Activated T-cell treated with anti-CD3 and anti-CD28 coated beads for 24 hours (primary cell): ENCODE measurements at places on chromosomes 3 and 15.

DNA sequence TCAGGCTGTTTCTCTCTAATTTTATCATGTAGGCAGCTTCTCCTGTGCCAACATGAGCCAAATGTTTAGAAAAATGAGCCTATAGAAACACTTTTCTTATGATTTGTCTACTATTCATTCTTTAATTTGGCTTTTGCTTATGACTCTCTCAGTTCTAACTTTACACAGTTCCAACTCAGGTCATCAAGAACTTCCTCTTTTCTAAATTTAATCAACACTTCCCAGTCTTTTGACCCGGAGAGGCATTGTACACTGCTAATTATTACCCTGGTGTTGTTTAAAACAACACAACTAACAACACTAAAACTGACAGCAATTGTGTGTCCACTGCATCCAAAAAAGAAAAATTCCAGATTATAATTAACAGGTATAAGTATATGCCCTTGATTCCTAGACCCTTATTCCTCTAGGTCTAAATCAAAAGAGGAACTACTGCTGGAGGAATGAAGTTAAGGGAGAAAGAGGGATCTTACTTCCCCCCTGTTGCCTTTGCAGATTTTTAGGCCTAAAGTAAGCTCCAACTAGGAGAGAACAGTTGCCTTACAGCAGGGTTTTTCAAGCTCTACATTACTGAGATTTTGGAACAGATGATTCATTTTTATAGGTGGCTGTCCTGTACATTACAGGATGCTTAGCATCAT lies 332.2 kb upstream of the GOLIM4 start:
- no peak for DNase-seq

DNA sequence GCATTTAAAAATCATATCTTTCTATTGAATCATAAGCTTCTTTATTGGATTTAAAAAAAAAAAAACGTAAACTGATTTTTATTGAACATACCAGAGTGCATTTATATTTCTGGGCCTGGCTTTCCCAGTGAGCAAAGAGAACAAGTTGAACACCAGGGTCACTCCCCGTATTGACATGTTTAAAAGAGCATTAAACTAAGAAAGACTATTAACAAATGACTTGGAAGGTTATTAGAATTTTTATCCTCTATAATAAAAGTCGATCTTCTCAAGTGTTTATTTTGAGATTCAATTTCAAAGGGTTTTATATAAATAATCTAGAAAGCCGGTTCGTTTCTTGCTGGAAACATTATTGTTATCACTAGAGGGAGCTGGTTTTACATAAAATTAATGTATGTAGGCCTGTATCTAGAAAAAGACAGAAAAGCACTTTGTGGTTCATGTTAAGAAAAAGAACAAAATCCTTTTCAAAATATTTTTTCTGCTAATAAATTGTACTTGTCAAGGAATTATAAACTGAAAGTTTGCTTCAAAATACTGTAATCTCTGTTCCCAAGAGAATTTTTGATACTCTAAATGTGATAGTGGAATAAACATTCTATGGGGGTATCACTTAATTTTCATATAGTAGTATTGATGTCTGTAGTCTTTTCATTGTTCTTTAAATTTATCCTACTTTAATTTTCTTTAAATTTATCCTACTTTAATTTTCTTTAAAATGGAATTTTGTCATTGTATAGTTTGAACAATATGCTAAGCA lies 321.8 kb upstream of the MME start:
- DNase-seq: no peak

GRCh38 chr3:14847613-14848541 lies 29.1 kb downstream of the FGD5 start:
- no peak for DNase-seq

DNA sequence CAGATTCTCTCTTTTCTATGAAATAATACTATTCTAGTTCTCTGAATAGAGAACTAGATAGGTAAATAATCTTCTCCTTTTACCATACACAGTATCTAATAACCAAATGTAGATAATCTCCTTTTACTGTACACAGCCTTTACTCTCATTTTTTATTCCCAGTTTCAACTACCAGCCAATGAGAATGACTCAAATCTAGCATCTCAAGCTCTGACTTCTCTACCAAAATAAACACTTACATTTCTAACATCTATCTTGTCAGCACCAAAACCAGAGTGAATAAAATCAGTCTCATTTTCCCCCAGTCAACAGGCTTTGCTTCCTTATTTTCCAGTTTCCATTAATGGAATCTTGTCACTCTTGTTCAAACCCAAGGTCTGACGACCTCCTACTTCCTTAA lies 36.9 kb downstream of the LRRFIP2 start:
- no peak for DNase-seq

- DNase-seq: no peak
Observed at GRCh38 chr3:147403511-147403910, 2.8 kb downstream of the ZIC4 start.

DNA sequence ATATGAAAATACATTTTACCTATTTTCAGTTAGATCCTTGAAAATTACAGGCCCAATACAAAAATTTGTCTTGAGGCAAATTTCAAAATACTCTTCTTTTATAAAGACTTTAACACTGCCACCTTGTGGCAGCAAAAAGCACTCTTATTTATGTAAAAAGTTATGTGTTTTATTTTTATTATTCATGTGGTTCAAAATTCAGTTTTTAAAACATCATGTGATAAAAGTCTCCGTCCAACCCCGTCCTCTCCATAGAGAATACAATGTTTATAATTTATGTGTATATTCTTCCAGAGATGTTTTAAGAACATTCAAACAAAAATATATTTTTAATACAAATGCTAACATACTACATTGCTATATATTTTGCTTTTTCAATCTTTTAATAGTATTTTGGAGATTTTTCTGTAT lies 36.9 kb upstream of the TRIM59 start:
- DNase-seq: no peak

GRCh38 chr3:23747841-23748240 lies 57.9 kb upstream of the UBE2E1 start:
- DNase-seq: no peak

GRCh38 chr15:92910451-92910850 lies 10.3 kb downstream of the CHD2 start:
- no peak for DNase-seq

DNA sequence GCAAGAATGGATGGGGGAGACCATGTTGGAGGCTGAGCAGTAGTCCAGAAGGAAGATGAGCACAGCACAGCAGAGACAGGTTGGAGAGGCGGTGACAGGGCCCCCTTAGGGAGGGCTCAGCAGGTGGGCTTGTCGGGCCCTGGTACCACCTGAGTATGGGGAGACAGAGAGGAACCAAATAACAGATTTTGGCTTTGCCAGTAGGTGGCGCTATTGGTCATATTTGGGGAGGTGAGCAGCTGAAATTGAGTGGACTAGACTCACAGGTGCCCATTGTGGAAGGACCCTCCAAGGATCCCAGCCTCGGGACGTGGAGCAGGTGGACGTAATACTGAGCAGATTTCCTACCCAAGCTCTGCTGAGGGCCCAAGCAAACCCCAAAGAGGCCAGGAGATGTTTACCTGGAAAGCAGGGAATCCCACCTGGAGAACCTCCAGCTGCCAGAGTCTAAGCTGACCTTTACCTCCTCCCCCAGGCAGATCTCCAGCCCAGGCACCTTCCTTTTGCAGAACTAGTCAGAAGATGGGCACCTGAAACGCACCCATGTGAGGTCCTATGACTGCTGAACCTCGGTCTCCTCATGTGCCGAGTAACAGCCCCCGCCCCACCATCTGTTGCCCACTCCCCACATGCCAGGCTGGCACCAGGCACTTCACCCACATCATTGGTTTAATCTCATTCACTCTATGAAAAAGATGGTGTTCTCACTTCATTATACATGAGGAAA lies 24.6 kb upstream of the CORO2B start:
- peak; percentile 44 for DNase-seq

- no peak for DNase-seq
Observed at GRCh38 chr3:50250514-50250913, 14.5 kb downstream of the GNAI2 start.

DNA sequence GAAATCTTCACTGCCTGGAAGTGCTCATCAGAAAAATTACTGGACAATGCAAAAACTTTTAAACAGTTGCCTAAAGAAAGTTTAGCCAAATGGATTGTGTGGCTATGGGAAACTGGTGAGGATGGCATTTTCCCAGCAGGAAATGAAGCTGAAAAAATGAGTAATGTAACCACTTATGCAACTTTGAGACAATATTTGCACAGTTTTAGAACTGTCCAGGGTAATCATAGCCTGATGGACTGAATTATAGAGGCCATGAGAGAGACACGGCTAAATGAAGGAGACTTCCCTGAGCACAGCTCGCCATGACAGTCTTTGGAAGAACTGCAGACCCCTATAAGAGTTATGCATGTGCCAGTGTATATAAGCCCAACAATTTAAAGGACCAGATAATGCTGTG lies 881.5 kb downstream of the VGLL3 start:
- no peak for DNase-seq

- peak; percentile 37 for DNase-seq
Observed at GRCh38 chr3:59502806-59503205, 453.0 kb upstream of the CFAP20DC start.

DNA sequence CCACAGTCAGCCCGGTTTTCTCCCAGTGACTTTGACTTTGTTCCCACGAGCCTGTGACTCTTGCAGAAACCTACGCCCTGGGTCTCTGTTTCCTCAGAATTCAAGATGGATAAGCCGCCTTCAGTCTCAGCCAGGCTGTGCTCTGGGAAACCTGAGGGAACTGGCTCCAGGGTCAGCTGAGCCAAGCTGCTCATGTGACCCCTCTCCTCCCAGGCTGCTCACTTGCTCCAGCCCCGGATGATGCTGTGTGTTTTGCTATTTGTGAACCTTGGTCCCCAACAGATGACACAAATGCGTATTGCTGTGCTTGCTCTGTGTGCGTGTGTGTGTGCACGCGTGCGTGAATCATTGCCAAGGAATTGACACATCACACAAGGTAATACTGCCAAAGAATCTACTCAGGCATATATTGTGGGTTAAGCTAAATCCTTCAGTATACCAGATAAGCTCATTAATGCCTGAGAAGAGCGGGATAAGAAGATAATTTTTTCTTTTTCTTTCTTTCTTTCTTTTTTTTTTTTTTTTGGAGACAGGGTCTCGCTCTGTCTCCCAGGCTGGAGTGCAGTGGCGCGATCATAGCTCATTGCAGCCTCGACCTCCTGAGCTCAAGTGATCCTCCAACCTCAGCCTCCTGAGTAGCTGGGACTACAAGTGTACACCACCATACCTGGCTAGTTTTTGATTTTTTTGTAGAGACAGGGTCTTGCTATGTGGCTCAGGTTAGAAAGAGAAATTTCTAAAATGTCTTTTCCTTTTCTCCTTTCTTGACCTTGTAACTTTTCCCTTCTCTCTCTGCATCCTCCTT lies 29.2 kb upstream of the UMPS start:
- DNase-seq: no peak

GRCh38 chr3:81170298-81170697 lies 591.1 kb downstream of the GBE1 start:
- DNase-seq: no peak

DNA sequence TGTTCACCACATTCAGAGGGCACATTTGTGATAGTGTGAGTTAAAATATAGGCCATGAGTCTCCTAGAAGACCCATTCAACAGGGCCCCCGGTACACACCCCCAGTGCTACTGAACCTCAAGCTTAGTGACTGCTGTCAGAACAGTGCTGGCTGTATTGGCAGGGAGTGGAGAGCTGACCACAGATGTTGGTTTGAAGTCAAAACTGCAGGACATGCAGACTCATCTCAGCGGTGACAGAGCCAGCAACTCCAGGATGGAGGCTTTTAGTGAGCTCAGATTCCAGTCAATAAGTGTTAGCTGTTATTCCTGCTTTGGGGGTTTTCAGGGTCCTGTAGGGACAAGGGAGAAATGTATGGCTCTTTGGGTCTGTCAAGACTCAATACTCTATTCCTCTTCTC lies 29.1 kb downstream of the PRR20G start:
- DNase-seq: no peak

- DNase-seq: no peak
Observed at GRCh38 chr3:114850898-114851297, 296.2 kb downstream of the ZBTB20 start.

DNA sequence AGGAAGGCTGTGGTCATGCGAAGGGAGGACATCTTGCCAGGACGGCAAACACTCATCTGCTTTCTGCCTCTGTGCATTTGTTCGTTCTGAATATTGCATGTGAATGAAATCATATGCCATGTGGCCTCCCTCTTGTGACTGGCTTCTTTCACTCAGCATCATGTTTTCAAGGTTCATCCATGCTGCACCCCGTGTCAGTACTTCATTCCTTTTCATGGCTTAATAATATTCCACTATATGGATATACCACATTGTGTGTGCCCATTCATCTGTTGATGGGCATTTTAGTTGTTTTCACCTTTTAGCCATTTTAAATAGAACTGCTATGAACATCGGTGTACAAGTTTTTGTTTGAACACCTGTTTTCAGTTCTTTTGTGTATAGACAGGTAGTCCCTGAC lies 118.7 kb downstream of the GABRG3 start:
- DNase-seq: no peak

GRCh38 chr3:17087509-17087908 lies 202.8 kb downstream of the PLCL2 start:
- no peak for DNase-seq

DNA sequence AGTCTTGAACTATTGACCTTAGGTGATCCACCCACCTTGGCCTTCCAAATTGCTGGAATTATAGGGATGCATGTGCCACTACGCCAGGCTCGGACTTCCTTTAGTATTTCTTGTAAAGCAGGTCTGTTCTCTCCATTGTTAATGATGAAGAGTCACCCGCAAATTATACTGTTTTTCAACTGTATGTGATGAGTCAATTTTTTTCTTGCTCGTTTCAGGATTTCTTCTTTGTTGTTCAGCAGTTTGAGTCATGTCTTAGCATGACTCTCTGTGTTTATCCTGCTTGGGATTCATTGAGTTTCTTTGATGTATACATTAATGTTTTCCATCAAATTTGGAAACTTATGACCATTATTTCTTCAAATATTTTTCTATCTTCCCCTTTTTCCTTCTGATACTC lies 28.9 kb downstream of the GRAMD1C start:
- no peak for DNase-seq

- no peak for DNase-seq
Observed at GRCh38 chr3:23129817-23130216, 73.3 kb upstream of the UBE2E2 start.

- DNase-seq: no peak
Observed at GRCh38 chr15:70837476-70837875, 16.5 kb downstream of the LARP6 start.

GRCh38 chr15:88038261-88038660 lies 218.3 kb downstream of the NTRK3 start:
- no peak for DNase-seq
